ENCODE measurements at places on chromosomes 1 and 21. TPM values are rescaled to one million over a fixed set of nuclear protein-coding genes. Genes with fewer than 3 reads are reported as not detected.

- no peak for DNase-seq
Measured at GRCh38 chr1:55466921-55467320, 251.8 kb upstream of the USP24 start.

GRCh38 chr1:14303011-14303410 is 295.5 kb upstream of the KAZN start:
- DNase-seq = no peak

The ELAPOR1 gene
- total RNA-seq = 0.21 TPM

The CD1B gene
- not detected for total RNA-seq

- no peak for DNase-seq
Measured at GRCh38 chr1:11377001-11377583, 101.9 kb upstream of the DISP3 start.

- DNase-seq = no peak
Measured at GRCh38 chr1:173421286-173421685, 55.8 kb upstream of the PRDX6 start.

DNA sequence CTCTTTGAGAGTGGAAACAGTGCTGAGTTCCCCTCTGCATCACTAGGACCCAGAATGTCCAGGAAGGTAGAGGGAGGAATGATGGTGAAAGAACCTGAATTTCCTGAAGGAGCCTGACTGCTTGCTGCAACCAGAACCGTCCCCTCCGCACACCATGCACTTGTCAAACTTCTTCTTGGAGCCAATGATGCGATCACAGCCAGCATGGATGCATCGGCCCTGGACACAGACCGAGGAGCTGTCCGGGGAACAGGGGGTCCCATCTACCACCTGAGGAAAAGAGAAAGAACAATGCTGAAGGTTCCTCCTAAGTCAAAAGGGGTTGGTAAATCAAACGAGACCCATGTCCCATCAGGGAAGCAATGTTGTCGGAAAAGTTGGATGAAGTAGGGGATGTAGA is 6.9 kb downstream of the ADAMTS4 start:
- DNase-seq = no peak

- peak; percentile 6 for DNase-seq
Measured at GRCh38 chr1:56255516-56256152, 323.7 kb downstream of the PLPP3 start.

The GPR3 gene
- 0.16 TPM for total RNA-seq

GRCh38 chr1:36150296-36151133 is 1.2 kb upstream of the TRAPPC3 start:
- peak; percentile 99 for DNase-seq

- no peak for DNase-seq
Measured at GRCh38 chr1:156515956-156516355, 15.4 kb upstream of the MEF2D start.

DNA sequence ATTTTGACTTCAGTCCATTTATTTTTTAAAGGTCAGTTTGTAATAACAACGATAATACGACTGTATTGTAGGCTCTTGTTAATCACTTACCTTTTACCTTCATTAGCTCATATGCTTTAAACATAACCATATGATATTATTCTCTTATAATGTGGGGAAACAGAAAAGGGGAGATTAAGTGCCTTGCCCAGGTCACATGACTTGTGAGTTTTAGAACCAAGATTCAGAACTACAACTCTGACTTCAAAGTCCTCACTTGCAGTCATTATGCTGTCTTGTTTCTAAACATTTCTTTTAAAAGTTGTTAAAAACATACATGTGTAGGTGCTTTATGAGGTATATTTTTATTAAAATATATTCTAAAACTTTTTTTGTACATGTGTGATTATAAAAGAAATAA is 41.1 kb downstream of the SUCO start:
- DNase-seq = no peak

GRCh38 chr21:37827913-37828312 is 88.3 kb downstream of the KCNJ6 start:
- DNase-seq = no peak

GRCh38 chr1:34441259-34442069 is 264.8 kb downstream of the C1orf94 start:
- no peak for DNase-seq

GRCh38 chr1:15950302-15950701 is 25.6 kb downstream of the ZBTB17 start:
- no peak for DNase-seq

GRCh38 chr21:14711287-14711686 is 165.2 kb upstream of the SAMSN1 start:
- DNase-seq = no peak

GRCh38 chr1:25844536-25845337 is 14.5 kb downstream of the AUNIP start:
- DNase-seq = no peak

The HTR6 gene
- 0.10 TPM for total RNA-seq

DNA sequence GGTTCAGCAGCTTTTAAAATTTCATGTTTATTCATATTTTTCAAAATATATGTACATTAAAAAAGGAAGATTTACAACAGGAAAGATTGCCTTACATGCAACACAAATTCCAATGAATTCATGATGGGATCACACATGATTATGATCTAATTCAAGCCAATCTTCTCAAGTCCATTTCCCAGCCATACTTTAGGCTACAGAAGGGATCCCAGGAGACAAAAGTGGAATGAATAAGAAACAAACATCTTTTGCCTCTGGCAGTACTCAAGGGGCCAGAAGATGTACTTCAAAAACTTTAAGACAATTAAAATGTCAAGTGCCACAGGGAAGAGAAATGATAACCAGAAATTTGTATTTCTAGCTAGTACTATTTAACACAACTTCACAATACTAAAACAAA is 10.2 kb upstream of the SH2D5 start:
- DNase-seq = no peak

The AJAP1 gene
- total RNA-seq = not detected

GRCh38 chr1:19710825-19711611 is 46.3 kb downstream of the HTR6 start:
- DNase-seq = no peak

DNA sequence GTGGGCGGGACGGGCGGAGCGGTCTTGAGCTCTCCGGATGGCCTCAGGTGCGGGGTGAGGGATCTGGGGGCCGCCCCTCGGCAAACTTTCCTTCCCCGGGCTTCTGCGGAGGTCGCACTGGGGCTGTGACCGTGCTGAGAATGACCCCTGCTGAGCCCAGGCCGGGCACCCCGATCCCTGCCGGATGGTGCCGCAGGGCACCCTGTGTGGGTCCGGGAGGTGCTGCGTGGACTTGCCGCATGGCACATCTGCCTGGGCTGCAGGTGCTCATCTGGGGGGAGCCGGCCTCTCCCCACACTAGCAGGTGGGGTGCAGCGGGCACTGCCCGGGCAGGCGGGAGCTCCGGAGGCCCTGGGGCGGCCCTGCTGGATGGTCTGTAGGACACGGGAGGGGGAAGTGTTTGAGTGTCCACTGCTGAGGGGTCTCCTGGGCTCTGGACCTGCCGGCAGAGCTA is 31.8 kb upstream of the PEX10 start:
- no peak for DNase-seq

The ITGB2 gene
- total RNA-seq = 3.2 TPM

- DNase-seq = no peak
Measured at GRCh38 chr1:28086651-28087050, 1.8 kb downstream of the EYA3 start.

- no peak for DNase-seq
Measured at GRCh38 chr1:93842750-93843500, 36.1 kb downstream of the DNTTIP2 start.

DNA sequence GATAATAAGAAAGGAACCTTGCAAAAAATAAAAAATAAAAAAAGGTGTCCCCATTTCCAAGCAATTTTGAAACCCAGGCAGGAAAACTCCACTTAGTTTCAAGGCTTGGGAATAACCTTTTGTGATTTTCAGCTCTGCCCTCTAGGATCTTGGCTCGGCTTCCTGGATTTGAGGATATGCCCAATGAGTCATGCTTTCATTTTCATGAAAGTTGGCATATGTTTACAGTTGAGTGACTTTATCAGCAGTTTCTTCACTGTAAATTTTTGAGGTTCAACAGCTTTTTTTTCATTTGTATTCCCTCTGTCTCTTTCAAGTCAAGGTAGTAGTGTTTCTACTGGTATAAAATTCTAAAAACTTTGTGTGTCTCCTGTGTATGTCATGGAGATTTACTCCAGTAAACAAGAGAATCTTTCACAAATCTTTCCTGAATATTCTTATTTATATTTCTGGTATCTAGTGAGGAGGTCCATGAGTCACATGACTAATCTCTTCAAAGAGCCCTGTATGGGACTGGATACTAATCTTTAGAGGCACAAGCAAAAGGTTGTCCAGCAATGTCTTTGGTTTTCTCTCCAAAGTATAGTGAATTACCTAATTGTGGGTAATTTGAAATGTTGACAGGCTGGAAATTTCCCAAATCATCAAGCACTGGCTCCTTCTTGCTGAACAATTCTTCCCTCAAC is 335.3 kb downstream of the BRINP2 start:
- peak; percentile 8 for DNase-seq

The CFAP141 gene
- total RNA-seq = not detected

The TEDDM1 gene
- total RNA-seq = not detected

- no peak for DNase-seq
Measured at GRCh38 chr1:60225486-60225885, 151.9 kb upstream of the C1orf87 start.

DNA sequence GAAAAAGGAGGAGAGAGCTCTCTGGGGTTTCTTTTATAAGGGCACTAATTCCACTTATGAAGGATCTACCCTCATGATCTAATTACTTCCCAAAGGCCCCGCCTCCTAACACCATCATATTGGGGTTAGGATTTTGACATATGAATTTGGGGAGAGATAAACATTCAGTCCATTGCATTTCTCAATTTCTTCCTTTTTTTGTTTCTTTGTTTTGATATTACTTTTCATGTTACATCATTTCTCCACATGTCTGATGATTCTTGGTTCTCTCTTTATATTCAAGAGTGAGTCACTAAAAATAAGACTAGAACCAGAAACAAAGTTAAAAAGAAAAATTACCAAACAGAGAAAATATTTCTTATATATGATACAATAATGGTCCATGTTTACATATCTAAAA is 63.2 kb upstream of the DUSP10 start:
- DNase-seq = no peak

- peak; percentile 78 for DNase-seq
Measured at GRCh38 chr21:43613755-43614638, 45.3 kb downstream of the HSF2BP start.

DNA sequence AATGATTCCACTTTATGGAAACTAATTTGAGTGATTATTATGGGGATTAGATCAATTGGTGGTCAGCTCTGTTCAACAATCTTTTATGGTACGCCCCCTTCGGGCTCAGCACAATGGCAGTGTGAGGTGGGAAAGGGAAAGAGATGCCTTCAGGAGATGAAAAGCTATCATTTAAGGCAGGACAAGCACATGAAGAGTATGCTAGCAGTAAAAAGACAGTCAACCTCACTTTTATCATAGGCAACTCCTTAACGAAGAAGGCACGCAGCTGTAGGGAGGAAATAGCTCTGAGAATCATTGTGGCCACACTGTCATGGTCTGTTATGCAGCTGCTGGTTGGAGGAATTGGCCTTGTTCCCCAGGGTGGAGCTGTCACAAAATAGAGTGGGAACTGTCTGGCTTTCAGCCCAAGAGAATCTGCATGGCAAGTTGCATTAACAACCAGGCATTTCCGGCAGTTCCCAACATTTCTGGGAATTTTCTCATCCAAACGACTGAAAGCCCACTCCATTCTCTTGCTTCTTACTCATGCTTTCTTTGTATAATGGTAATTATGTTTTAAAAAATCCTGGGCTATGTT is 54.4 kb upstream of the BCL10 start:
- peak; percentile 98 for DNase-seq

DNA sequence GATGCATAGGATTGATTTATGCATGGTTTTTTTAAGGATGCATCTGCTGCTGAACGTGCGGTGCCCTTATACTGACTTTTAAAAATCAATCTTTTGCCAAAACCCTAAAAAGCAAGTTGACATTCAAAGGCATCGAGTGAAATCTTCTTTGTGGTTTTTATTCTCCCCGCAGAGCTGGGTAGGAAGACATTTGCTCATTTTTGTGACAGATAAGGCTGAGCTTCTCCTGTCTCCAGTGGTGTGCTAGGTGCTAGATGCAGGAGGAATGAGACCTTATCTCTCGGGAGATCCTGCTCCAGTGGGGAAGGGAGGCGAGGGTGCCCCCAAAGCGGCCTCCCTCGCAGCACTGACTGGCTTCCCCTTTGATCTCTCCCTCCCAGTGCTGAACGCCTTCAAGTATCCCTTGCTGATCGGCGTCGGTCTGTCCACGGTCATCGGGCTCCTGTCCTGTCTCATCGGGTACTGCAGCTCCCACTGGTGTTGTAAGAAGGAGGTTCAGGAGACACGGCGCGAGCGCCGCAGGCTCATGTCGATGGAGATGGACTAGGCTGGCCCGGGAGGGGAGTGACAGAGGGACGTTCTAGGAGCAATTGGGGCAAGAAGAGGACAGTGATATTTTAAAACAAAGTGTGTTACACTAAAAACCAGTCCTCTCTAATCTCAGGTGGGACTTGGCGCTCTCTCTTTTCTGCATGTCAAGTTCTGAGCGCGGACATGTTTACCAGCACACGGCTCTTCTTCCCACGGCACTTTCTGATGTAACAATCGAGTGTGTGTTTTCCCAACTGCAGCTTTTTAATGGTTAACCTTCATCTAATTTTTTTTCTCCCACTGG is 14.9 kb upstream of the CD101 start:
- no peak for DNase-seq

The MANEAL gene
- 10.8 TPM for total RNA-seq

DNA sequence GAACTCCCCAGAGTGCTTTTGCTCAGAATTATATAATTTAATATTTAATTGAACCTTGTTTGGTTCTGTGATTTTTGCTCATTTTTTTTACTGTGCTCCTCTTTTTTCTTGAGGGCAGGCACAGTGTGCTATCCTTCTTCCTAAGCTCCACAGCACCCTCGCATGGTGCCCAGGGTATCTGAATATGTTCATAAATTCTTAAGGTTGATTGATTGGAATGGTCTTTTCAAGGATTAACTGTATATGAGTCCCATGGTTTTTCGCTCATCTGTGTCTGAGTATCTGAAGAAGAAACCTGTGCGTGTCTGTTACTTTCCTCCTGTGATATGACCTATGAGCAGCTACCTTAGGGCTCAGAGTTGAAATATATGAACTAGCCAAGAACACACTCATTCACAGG is 393.7 kb downstream of the HLX start:
- no peak for DNase-seq

GRCh38 chr1:87759421-87760087 is 430.9 kb downstream of the LMO4 start:
- DNase-seq = no peak

The VASH2 gene
- 113 TPM for total RNA-seq

Data from myocyte (in vitro differentiated cells).